ENCODE measurements at places on chromosomes 2 and 18. TPM values are rescaled to one million over a fixed set of nuclear protein-coding genes. Genes with fewer than 3 reads are reported as not detected.
A peak's percentile ranks its signal among the peaks of the same experiment; 100 is the strongest.

DNA sequence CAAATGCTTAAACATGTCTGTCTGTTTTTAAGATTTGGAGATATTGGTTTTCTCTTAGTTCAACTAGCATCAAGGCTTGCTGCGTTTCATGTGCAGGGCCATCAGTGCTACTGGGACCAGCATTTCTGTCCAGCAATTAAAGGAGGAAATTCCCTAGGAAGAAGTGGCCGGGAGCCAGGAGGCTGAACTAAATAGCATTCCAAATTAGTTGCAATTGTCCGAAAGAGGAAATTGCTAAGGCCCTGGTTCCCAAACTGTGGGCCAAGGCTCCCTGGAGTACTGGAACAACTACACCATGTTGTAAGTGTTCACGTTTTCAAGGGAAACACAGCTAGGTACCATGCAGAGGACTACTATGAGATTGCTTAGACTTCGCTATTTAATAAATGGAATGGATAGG is 257.9 kb downstream of the PTPRM start:
- no peaks in the 10 kb centered on the region for H3K4me1 ChIP-seq
- no peak for DNase-seq
- H3K27ac ChIP-seq: no peak overlapping the region
- no peaks in the 10 kb centered on the region for H3K36me3 ChIP-seq
- H3K27me3 ChIP-seq: no peaks in the 10 kb centered on the region

- no peaks in the 10 kb centered on the region for H3K36me3 ChIP-seq
- H3K27ac ChIP-seq: no peak overlapping the region
- H3K4me3 ChIP-seq: no peak overlapping the region
- no peaks in the 10 kb centered on the region for H3K4me1 ChIP-seq
- DNase-seq: no peak
Measured at GRCh38 chr18:44526705-44527415, 153.8 kb upstream of the SETBP1 start.

GRCh38 chr2:98333922-98334321 is 12.3 kb upstream of the CNGA3 start:
- no peaks in the 10 kb centered on the region for H3K36me3 ChIP-seq
- DNase-seq: no peak
- peaks cover 22% of the 10 kb centered on the region for H3K27me3 ChIP-seq
- no peak overlapping the region for H3K4me3 ChIP-seq

DNA sequence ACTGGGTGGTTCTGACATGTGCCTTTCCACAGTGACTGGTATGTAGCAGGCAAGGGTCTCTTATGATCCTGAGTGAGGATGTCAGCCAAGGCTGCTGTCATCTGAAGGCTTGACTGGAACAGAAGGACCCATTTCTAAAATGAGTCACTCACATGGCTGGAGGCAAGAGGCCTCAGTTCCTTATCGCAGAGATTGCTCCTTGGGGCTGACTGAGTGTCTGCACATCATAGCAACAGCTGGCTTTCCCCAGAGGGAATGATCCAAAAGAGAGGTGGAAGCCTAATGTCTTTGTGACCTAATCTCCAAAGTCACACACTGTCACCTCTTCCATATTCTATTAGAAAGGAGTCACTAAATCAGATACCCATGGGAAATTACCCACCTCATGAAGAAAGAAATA is 114.0 kb downstream of the NEDD4L start:
- no peak for DNase-seq
- no peaks in the 10 kb centered on the region for H3K4me1 ChIP-seq
- no peak overlapping the region for H3K27ac ChIP-seq
- H3K4me3 ChIP-seq: no peak overlapping the region
- peaks cover 16% of the 10 kb centered on the region for H3K27me3 ChIP-seq

DNA sequence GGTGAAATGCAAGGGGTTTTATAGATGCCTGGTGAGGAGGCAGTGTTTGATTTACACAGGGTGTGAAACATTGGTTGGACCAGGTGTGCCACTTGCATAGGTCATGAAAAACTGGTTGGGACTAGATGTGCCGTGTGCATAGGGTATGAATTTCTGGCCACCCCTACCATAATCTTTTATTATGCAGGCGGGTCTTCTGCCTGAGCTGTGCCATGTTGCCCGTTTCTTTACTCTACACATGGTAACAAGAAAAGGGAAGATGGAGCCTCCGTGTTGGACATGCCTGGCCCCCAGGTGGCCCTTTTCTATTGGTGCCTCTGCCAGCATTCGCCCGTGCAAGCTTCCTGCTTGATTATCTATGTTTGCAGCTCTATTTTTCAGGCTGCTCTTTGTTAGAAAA is 805.4 kb downstream of the TRIB2 start:
- no peaks in the 10 kb centered on the region for H3K36me3 ChIP-seq
- no peak overlapping the region for H3K4me3 ChIP-seq
- DNase-seq: no peak
- no peak overlapping the region for H3K27ac ChIP-seq
- peaks cover 2% of the 10 kb centered on the region for H3K4me1 ChIP-seq

- peak within 1 kb of the TSS; percentile 48 for H3K4me3 ChIP-seq
- H3K36me3 ChIP-seq: no peaks in the 10 kb centered on the region
- peaks cover 48% of the 10 kb centered on the region for H3K27me3 ChIP-seq
- no peak within 1 kb of the TSS for H3K27ac ChIP-seq
Measured at GRCh38 chr2:9205963-9206948, at the start of gene ASAP2. ASAP2 (plus strand) TSS chr2:9206812; CDS start chr2:9207105, 293 bp downstream.

- H3K4me3 ChIP-seq: no peak overlapping the region
- DNase-seq: no peak
Measured at GRCh38 chr2:208722731-208723130, 316.1 kb downstream of the PTH2R start.

DNA sequence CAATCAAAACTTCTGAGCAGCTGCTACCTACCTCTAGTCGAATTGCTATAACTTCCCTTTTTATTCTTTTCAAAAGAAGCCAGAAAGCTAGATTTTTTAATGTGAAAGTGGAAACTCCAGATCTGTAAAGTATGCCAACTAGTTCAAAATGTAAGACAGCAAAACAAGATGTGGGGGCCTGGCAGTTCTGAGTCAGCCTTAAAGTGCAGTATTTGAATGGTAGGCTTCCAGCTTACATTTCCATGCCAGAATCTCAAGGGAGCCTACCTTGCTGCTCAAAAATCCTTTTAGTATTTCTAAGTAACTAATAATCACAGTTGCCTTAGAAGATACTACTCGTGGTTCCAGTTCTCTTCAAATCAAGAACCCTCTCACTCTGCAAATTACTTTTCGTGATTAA is 1288.7 kb downstream of the LRP1B start:
- no peaks in the 10 kb centered on the region for H3K27me3 ChIP-seq
- no peak for DNase-seq
- no peak overlapping the region for H3K27ac ChIP-seq
- no peaks in the 10 kb centered on the region for H3K4me1 ChIP-seq
- H3K4me3 ChIP-seq: no peak overlapping the region

Gene IL1R2
- total RNA-seq: 0.88 TPM

Gene SLC4A5
- 2.5 TPM for total RNA-seq
